ENCODE measurements at places on chromosomes 16 and 17.

- DNase-seq: no peak
Measured at GRCh38 chr16:73605309-73605708, 557.4 kb upstream of the ZFHX3 start.

DNA sequence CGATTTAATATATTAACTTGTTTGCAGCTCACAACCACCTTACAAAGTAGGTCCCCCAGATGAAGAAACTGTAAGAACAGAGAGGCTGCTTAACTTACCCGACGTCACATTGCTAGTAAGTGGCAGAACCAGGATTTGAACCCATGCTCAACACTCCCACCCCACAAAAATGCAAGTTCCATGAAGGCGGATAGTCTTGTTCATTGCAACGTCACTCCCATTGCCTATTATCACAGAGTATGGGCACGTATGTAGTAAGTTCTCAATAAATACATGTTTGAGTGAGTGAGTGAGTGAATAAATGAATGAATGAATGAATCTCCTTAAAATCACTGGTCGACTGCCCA lies 1.1 kb downstream of the USP31 start:
- DNase-seq: no peak

DNA sequence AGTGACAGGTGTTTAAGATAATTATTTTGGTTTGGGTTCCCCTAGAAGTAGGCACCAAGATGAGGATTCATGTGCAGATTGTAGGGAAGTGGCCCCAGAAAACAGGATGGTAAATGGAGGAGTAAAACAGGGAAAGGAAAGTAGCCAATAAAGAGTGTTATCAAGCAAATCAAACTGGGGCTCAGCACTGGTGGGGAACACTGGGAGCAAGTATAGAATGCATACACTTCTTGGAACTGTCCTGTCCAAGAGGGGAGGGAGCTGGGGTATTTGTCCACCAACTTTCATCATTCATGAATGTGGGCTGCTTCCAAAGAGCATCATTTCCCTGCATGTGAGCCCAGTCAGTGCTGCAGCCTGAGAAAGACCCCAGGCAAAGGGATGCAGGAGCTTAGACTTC lies 215.7 kb upstream of the IRX5 start:
- DNase-seq: no peak

DNA sequence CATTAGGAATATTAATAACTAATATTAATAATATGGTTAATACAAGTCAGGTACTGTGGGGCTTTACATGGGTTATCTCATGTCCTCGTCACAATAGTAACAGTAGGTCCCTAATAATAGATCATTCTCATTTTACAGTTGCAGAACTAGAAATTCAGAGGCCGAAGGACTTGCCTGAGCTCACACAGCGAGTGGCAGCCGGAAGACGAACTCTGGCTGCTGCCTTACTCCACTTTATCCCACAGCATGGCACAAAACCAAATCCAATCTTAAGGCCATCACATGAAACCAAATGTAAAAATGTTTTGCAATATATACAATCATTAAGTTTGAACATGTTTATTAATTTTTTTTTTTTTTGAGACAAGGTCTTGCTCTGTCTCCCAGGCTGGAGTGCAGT lies 13.6 kb downstream of the GNA13 start:
- DNase-seq: no peak

GRCh38 chr17:2239882-2240430 lies 63.6 kb downstream of the SMG6 start:
- DNase-seq: no peak

DNA sequence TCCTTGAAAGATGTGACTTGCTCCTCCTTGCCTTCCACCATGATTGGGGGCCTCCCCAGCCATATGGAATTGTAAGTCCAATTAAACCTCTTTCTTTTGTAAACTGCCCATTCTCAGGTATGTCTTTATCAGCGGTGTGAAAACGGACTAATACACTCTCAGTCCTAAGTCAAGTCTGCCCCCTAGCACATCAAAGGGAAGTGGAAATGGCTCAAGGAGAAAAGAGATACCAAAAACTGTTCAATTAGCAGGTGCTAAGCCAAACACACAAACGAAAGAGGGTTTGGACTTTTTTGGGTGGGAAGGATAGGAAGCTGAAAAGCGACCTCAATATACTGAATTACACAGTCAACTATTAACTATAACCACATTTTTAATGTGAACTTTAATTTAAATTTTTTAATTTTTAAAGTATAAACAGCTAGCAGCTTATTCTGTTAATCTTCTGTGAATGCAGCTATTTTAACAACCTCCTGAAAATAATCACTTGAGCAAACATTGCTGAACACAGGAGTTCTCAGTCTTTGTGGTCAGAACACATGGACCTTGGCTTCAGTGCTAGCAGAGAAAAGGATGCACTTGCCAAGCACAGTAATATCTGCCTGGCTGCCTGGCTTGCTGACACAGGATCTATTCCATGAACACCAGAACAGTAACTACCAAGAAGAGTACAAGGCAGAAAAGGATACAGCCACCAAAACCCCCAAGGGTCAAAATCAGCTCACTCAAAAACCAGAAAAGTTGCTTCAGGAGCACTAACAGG lies 10.9 kb downstream of the ZNF18 start:
- DNase-seq: no peak

GRCh38 chr16:30413112-30413806 lies 5.9 kb downstream of the ZNF771 start:
- no peak for DNase-seq

DNA sequence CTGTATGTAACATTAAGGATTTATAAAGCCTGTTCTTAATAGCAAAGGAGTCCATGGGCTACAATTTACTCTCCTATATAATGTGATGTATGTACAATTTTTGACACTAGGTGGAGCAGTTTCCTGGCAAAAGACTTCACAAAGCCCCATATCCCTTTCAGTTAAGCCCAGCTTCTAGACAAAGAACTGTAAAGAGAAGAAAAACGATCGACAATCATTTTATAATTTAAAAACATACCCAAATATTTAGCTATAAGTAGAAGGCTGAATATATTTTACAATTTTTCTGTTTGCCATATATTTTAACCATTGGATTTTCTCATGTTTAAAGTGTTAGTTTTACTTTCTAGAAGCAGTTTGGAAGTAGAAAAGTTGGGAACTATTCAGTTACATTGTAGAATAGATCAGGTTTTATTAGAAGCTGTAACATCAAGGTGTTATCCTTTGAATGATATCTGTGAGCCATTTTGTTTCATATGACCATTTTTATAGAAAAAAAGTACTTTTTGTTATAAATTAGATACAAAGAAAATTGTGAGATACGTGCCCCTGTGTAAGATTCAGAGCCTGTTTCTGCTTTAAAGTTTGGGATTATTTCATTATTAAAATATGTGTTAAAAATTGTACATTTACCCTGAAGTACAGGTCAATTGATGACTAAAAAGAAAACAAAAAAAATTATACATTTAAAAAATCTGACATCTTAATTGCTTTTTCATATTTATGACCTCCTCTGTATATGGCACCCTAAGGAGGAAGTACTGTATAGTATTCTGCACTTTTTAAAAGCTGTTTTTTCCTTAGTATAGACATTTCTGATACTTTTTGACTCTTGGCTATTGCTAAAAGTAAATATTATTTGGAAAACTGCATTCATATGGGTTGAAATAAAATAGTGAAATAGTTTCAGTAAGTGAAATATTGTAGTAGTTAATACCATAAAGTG lies 46.3 kb downstream of the VMP1 start:
- DNase-seq: peak; percentile 27

GRCh38 chr17:28426081-28426519 lies 20.1 kb upstream of the SLC46A1 start:
- DNase-seq: no peak

GRCh38 chr17:65173284-65173793 lies 36.2 kb downstream of the RGS9 start:
- DNase-seq: no peak

- DNase-seq: peak; percentile 17
Measured at GRCh38 chr17:74754832-74755231, 6.4 kb downstream of the NHERF1 start.

DNA sequence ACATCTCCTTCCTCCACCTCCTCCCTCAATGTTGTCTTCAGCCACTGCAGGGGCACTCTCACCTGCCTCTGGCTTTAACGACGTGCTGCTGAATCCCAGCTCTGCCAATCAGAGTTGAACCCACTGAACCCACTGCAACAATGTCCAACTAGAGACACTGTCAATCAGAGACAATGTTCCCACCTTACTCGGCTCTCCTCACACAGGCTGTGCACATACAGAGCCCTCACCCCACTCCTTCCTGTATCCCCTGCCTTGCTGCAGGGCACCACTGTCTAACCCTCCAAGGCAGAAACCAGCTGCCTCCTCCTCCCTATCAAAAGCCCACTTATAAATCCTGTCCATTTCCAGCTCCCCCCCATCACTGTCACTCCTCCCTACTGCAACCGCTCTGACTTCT lies 58.7 kb downstream of the ANKRD11 start:
- DNase-seq: no peak

GRCh38 chr16:23071196-23072083 lies 77.8 kb downstream of the USP31 start:
- no peak for DNase-seq

DNA sequence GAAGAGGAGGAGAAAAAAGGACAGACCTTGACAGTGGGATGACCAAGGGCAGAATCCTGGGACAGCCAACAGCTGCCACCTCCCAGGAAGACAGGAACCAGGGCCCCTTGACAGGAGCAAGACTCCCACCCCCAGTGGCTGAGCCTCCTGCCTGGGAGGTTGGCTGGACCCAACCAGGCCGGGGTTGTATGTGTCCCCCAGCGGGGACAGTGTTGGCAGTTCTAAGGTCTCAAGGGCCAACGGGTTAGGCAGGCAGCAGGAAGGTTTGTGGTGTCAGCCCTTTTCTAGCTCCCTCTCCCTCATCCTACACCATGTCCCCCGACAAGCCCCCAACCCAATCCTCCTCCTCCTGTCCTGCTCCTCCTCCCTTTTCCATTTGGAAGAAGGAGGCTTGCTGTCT lies 126.2 kb downstream of the MRM1 start:
- DNase-seq: no peak
